ENCODE measurements at places on chromosomes 11 and 22. TPM values are rescaled to one million over a fixed set of nuclear protein-coding genes. Genes with fewer than 3 reads are reported as not detected.

The SLC15A3 gene
- total RNA-seq = 121 TPM

GRCh38 chr11:36195496-36196354 lies 93.5 kb downstream of the COMMD9 start:
- no peaks in the 10 kb centered on the region for H3K27me3 ChIP-seq
- no peaks in the 10 kb centered on the region for H3K4me1 ChIP-seq
- no peaks in the 10 kb centered on the region for H3K36me3 ChIP-seq
- H3K27ac ChIP-seq = no peak overlapping the region
- DNase-seq = no peak
- H3K4me3 ChIP-seq = no peak overlapping the region

GRCh38 chr11:37371346-37371970 lies 773.4 kb upstream of the RAG2 start:
- no peaks in the 10 kb centered on the region for H3K27me3 ChIP-seq
- H3K36me3 ChIP-seq = no peaks in the 10 kb centered on the region
- no peak overlapping the region for H3K27ac ChIP-seq
- no peak overlapping the region for H3K4me3 ChIP-seq

The MIAT gene
- total RNA-seq = 18.9 TPM

DNA sequence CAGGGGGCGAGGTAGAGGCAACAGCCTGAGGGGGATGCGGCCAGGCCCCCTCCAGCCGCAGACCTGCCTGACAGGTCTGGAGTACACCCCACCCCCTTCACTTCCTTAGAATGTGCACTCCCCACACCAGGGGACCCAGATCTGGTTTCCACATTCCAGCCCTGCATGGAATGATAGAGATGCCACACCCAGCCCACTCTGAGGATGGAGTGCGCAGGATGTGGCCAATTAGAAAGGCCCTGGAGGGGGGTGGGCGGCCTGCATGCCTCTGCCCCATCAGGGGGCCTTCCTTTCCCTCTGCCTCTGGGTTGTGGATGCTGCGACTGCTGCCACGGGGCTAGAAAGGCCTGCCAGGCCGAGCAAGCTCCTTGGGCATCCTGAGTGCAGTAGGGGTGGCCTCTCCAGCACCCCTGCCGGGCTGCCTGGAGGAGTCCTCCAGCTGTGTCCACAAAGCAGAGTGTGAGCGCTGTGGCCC lies 28.2 kb upstream of the MGAT3 start:
- peak; percentile 59 for DNase-seq
- no peaks in the 10 kb centered on the region for H3K27me3 ChIP-seq
- H3K4me1 ChIP-seq = peaks cover 43% of the 10 kb centered on the region
- H3K36me3 ChIP-seq = peaks cover 100% of the 10 kb centered on the region
- no peak overlapping the region for H3K4me3 ChIP-seq

DNA sequence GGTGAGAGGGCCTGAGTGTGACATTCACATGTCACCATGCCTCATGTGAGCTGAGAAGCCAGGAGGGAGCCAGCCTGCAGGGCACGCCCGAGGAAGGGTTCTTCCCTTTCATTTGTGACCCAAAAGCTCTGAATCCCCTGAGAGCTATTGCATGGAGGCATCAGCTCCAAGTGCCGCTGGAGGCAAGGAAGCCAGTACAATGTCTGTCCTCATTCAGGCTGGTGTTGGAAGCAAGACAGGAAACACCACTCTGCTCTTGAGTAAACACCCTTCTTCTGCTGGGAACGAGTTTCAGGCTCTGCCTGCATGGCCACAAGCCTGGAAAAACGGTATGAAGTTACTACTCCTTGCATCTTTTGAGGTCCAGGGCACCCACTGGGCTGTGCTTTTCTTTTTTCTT lies 83.8 kb upstream of the LARGE1 start:
- no peak for DNase-seq
- no peak overlapping the region for H3K4me3 ChIP-seq
- no peaks in the 10 kb centered on the region for H3K27me3 ChIP-seq
- H3K27ac ChIP-seq = no peak overlapping the region
- no peaks in the 10 kb centered on the region for H3K36me3 ChIP-seq

DNA sequence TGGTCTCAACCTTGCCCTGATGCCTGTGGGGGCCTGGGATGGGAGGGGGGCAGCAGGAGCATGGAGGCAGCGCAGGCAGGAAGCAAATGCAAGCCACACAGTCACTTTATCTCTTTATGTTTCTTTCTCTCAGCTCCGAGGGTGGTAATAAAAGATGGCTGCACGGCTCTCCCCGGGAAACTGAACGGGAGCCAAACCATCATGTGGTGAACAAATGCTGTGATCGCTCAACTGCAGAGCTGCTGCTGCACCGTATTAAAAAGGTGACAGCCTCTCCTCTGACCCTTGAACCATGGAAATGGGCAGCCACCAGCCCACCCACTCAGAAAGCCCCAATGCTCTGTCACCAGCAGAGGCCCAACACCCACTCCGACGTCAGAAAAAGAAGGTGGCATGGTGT lies 110.0 kb downstream of the TIMP3 start:
- H3K36me3 ChIP-seq = no peaks in the 10 kb centered on the region
- H3K27ac ChIP-seq = no peak overlapping the region
- no peaks in the 10 kb centered on the region for H3K27me3 ChIP-seq
- no peak for DNase-seq
- no peaks in the 10 kb centered on the region for H3K4me1 ChIP-seq

DNA sequence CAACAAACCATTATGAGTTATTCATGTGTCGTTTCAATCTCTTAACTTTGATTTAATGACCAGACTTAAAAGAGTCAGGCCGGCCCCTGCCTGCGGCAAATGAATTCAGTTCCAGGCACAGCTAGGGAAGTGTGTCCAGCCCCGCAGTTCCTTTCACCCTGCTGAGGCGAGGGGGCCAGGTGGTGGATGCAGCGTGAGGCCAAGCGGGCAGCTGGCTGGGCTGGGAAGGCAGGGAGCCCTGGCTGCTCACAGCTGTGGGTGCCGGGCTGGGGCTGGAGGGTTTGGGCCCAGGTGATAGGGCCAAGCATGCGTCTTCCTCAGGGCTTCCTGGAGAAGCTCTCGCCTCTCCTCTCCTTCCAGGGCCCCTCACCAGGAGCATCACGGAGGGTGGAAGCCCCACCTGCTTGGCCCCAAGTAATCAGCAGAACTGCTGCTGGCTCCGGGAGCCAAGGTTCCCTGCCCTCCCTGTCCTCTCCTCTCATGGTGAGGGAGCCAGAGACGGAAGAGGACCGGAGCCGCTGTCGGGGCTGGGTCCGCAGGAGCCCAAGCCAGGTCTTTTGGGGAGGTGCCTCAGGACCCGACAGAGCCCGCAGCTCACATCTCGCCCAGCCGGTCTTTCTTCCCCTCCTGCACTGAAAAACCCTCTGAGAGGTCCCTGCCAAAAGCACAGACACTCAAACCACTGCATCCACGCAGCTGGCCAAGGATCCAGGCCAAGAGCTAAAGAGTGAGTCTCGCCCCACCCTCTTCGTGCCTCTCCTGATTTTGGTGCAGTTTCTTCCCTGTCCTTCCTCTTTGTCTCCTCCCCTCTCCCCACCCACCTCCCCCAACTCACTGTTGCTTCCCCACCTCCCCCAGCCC lies 97.0 kb downstream of the ST3GAL4 start:
- H3K4me3 ChIP-seq = no peak overlapping the region
- H3K27me3 ChIP-seq = no peaks in the 10 kb centered on the region
- no peaks in the 10 kb centered on the region for H3K36me3 ChIP-seq
- peaks cover 15% of the 10 kb centered on the region for H3K4me1 ChIP-seq
- no peak overlapping the region for H3K27ac ChIP-seq

DNA sequence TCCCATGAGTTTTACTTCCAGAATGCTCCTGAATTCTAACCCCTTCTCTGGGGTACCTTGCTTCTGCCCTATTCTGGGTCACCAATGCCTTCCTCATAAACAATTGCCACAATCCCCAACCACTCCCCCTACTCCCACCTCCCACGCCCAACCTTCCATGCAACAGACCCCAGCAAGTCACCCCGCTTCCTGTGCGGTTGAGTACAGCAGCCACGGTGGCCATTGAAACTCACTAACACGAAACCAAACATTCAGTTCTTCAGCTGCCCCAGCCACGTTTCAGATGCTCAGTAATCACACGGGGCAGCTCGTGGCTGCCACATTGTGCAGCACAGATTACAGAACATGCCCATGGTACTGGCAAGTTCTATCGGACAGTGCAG lies 3.7 kb upstream of the BCR start:
- no peaks in the 10 kb centered on the region for H3K36me3 ChIP-seq
- DNase-seq = no peak
- H3K27me3 ChIP-seq = no peaks in the 10 kb centered on the region
- H3K4me1 ChIP-seq = peaks cover 36% of the 10 kb centered on the region
- no peak overlapping the region for H3K27ac ChIP-seq

- peaks cover 67% of the 10 kb centered on the region for H3K4me1 ChIP-seq
- DNase-seq = no peak
- H3K27me3 ChIP-seq = no peaks in the 10 kb centered on the region
- H3K4me3 ChIP-seq = peak overlapping the region; percentile 64
- peak overlapping the region; percentile 100 for H3K27ac ChIP-seq
- H3K36me3 ChIP-seq = no peaks in the 10 kb centered on the region
Observed at GRCh38 chr11:33258631-33259205, 1.5 kb downstream of the HIPK3 start.

The TP53AIP1 gene
- total RNA-seq = not detected

GRCh38 chr22:19824926-19825339 lies 29.7 kb downstream of the GNB1L start:
- no peak overlapping the region for H3K27ac ChIP-seq
- H3K4me3 ChIP-seq = no peak overlapping the region
- peaks cover 11% of the 10 kb centered on the region for H3K4me1 ChIP-seq

The TANGO2 gene
- 55.2 TPM for total RNA-seq

The OR8K5 gene
- total RNA-seq = not detected

DNA sequence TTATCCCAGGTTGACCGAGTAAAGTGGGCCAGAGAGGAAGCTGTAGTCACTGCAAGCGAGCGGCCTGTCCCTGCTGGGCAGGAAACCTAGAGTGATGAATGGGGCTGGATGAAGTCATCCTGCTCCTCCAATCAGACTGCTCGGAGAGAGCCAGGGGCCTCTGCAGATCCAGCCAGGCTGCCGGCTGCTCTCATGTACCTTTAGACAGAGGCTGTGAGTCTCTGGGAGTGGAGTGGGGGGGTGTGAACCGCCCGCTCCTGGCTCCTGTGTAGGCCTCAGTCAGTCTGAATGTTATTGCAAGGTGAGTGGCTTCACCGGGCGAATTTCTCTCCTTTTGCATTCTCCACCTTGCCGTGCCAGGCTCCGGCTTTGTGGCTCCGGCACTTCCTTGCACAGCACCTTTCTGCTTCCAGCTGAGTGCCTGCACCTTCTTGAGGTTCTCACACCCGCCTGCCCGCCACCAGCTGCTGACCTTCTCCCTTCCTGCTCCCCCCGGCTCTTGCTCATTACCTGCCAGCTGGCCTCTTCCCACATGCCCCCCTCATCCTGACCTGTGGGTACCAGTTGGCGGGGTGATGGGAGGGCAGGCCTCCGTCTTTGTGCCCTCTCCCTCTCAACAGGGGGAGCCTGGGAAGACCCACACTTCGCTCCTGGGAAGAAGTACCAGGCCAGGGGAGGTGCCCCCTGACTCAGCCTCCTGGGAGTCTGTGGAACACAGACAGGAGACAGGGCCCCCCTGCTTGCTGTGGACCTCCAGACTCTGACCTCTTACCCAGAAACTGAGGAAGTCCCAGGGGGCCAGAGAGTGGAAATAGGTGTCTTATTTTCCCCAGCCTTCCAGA lies 79.9 kb downstream of the GRAMD1B start:
- H3K27ac ChIP-seq = no peak overlapping the region
- H3K36me3 ChIP-seq = no peaks in the 10 kb centered on the region

- H3K27ac ChIP-seq = no peak overlapping the region
- no peak for DNase-seq
- no peak overlapping the region for H3K4me3 ChIP-seq
- no peaks in the 10 kb centered on the region for H3K27me3 ChIP-seq
- no peaks in the 10 kb centered on the region for H3K36me3 ChIP-seq
Observed at GRCh38 chr11:133827556-133827955, 17.8 kb downstream of the SPATA19 start.

The CD3E gene
- 60.1 TPM for total RNA-seq

GRCh38 chr22:32531228-32531627 lies 56.6 kb downstream of the FBXO7 start:
- H3K27ac ChIP-seq = peak overlapping the region; percentile 85
- H3K36me3 ChIP-seq = no peaks in the 10 kb centered on the region
- H3K4me1 ChIP-seq = peaks cover 10% of the 10 kb centered on the region
- no peak overlapping the region for H3K4me3 ChIP-seq
- no peak for DNase-seq
